Heart left ventricle (tissue), 16 donors: ENCODE measurements at places on chromosomes 3 and 15. TPM values are rescaled to one million over a fixed set of nuclear protein-coding genes. Genes with fewer than 3 reads are reported as not detected.

GRCh38 chr15:85759376-85759775 is 35.3 kb downstream of the KLHL25 start:
- DNase-seq, result peak; percentile 83

- DNase-seq, result no peak
Observed at GRCh38 chr3:13420831-13421765, 976 bp upstream of the NUP210 start.

- DNase-seq, result no peak
Observed at GRCh38 chr3:105821433-105821832, 47.4 kb downstream of the CBLB start.

DNA sequence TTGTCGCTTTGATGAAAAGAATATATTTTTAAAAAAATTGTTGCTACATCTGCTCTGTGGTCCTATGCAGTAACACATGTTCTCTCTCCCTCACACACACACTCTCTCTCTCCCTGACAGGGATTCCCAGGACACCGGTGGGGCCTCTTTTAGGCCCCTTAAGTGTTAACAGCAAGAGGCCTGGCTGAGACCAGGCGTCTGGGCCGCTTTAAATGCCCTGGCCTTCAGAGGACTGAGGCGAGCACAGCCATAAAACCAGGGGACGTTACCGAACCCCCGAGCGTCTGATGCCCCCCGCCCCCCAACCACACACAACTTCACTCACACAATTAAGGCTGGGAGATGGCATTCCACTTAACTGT is 1.7 kb downstream of the BNC1 start:
- DNase-seq, result no peak

DNA sequence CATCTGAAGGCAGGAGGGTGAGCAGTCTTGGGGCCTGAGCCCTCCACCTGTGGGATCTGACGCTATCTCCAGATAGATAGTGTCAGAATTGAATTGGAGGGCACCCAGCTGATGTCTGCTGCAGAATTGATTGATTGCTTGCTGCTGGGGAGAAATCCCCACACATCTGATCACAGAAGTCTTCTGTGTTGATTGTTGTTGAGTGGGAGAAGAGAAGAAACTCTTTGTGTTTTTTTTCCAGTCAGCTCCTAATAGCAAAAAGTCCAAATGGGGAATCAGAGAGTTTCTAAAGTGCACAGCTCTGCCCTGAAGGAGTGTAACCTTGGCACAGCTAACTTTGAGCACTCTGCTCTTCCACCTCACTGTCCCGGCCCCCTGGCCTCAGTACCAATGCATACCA is 66.1 kb downstream of the RAB11A start:
- no peak for DNase-seq

- no peak for DNase-seq
Observed at GRCh38 chr3:109825971-109826810, 488.8 kb upstream of the DPPA4 start.

GRCh38 chr3:132343018-132343612 is 25.9 kb downstream of the ACP3 start:
- peak; percentile 28 for DNase-seq

DNA sequence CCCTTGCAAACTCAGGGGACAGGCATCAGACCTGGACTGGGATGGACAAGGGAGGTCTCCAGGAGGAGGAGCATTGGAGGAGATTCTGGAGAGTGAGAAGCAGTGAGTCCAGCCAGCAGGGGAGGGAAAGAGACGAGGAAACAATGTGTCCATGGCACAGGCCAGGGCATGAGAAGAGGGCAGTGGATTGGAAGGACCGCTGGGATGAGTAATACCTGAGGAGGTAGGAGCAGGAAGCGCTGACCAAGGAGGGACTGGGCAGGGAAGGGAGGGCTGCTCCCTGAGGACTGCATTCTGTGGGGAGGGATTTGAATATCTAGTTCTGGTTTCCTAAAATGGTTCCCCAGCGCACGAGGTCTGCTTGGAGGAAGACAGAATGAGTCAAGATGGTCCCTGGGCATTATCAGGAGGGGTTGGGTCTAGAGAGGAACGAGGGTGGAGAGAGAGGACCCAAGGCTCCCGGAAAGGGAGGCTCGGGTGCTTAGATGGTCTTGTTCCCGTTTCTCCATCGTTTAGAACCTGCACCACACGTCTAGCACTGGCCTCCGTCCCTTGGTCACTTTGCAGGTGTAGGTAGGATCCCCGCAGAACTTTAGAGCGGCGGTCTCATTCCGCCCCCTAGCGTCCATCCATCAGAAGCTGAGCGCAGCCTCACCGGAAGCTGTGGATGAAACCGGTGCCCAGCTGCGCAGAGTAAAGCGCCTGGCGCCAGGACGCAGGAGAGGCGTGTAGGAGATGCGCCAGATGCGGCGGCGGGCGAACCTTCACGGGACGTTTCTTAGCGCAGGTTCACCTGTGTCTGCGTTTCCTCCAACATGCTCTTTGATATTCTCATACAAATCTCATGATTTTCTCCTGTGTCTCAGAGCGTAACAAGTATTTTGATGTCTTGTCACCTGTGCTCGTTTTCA is 190.7 kb upstream of the NDN start:
- peak; percentile 34 for DNase-seq

DNA sequence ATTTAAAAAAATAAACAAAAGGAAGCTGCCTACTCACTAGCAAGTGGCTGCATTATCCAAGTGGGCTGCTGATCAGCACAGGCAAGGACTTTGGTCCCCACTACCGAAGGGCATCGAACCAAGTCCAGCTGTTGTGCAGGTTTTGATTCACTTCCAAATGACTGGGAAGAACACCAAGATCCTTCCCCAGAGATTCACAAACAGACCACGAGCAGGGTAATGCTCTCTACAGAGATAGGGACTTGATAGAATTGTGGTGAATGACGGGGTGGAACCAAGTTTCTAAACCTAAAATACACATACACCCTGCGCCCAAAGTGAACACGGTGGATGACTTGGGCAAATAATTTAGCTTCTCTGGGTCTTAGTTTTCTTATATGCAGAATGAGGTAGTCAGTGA is 203.7 kb upstream of the ICE2 start:
- DNase-seq, result no peak

DNA sequence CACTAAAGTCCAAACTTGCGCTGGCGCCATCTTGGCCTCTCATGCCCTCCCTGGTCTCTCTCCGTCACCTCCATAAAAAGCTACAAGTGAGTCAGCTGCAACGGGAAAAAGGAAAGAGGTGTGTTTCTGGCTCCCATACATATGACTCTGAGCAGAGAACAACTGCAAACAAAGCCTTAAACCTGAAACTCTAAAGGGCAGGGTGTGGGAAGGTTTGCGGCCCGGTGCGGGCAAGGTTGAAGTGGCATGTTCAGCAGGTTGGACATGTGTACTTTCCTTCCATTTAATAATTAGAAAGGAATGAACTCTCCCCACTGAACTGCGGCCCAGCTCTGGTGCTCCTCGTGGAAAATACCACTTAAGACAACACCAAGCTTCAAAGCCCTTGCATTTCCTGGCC is 59.0 kb upstream of the PPARG start:
- DNase-seq, result no peak

DNA sequence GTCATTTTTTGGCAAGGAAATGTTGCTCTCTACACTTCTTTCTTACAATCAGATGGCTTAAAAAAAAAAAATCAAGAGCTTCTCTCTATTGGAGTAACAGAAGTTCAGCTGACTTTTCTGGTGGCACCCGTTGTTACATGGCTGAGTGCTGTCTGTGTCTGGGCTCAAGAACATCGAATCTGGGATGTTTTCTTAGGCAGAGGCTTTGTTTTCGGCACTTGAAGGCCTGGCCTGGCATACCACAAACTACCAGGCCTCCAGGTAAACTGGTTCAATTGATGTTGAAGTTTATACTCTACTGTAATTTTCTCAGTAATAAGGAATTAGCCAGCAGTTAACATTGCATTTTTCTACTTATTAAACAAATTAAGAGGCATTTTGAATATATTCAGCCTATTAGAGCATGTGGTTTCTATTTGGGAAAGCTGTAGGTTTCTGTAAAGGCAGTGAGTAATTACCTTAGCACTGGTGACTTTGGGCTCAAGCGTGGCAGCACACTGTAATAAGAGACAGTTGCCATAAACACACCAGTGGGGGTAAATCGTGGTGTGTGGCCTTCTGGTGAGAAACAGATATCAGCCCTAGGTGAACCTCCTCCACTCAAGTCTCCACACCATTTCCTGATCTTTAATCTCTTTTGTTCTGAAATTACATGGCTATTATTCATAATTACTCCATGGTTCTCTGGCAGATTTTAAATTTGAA is 544.7 kb downstream of the MECOM start:
- DNase-seq, result no peak

DNA sequence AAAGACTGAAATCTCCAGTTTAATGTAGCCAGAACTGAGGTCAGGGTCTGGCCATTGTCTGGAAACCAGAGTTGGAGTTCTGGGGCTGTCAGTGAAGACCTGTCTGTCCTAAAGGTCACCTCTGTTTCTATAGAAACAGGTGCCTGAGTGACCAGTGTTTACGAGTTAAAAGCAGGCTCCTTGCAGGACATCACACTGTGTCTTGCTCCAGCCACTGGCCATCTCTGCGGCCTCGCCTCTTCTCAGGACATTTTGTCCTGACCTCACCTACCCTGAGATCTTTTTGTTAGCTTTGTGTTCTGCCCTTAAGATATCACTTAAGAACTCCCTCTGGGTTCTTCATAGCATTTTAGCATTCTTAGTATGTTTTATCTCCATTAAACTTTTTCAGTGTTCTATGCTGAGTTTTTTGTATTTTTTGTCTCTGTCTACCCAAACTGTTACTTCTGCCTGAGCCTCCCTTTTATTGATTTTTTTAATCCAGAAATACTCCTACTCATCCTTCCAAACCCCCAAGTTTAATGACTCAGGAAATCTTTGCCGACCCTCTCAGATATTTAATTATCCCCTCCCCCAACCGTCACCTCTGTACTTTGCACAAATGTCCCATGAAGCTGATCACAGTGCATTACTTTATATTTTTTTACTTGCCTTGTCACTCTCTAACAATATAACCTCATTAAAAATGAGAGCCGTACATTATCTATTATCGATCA is 223.7 kb downstream of the THSD4 start:
- no peak for DNase-seq

GRCh38 chr15:82699726-82700125 is 9.9 kb downstream of the AP3B2 start:
- DNase-seq, result no peak

- DNase-seq, result peak; percentile 69
Observed at GRCh38 chr3:193016437-193016901, 98.8 kb upstream of the MB21D2 start.

DNA sequence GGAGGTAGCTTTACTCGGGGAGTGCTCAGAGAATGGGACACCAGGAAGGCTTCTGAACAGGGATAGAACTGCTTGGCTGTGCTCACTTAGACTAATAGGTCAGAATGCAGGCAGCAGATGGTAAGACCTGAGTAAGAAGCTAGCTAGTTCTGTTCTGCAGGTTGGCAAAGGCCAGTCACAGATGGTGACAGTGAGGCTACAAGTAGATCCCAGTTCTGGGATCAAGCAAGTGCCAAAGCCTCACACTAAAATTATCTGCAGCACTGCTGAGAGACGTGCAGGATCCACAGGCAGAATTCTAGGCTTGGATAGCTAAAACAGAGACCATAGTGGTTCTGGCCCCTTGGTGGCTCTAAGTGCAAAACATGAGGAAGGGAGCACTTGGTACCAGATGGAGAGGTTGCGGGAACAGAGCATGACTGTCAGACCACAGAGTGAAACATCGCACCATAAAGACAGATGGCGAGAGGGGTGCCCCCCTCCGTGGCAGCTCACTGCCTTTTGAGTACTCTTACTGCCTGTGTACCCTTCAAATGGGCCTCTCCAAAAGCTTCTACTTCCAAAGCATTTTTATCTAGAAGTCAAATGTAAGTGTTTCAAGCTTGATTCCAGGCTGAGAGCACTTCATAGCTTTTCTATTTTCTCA is 3.6 kb upstream of the GLCE start:
- no peak for DNase-seq

DNA sequence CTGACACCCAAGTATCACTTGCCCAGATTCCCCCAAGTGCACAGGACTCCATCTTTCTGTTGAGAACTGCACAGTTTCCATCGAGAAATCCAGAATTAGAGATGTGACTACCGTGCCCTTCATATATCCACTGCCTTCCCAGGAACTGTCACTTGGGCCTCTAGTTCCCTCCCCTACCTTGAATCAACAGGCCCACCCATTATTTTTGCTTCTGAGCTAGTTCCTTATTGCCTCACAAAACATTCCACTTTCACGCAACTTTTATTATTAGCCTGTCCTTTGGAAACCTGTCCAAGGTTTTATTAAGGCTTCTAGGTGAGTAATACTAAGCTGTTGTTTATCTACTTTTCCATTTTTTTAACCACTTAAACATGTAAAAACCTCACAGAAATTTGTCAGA is 17.1 kb upstream of the SLC30A4 start:
- DNase-seq, result no peak

DNA sequence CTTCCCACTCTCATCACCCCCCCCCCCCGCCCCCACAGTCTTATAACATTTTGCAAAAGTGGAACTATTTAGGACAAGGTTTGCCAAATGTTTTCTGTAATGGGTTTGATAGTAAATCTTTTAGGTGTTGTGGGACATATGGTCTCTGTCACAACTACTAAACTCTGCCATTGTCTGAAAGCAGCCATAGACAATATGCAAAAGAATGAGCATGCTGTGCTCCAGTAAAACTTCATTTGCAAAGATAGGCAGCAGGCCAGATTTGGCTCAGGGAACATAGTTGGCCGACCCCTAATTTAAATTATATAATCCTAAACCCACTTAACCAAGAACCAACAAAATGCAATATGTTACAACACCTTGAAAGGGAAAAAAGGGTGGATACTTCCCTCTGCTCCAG is 46.4 kb downstream of the TIPARP start:
- DNase-seq, result no peak

- no peak for DNase-seq
Observed at GRCh38 chr15:29403772-29404171, 134.2 kb upstream of the NSMCE3 start.

DNA sequence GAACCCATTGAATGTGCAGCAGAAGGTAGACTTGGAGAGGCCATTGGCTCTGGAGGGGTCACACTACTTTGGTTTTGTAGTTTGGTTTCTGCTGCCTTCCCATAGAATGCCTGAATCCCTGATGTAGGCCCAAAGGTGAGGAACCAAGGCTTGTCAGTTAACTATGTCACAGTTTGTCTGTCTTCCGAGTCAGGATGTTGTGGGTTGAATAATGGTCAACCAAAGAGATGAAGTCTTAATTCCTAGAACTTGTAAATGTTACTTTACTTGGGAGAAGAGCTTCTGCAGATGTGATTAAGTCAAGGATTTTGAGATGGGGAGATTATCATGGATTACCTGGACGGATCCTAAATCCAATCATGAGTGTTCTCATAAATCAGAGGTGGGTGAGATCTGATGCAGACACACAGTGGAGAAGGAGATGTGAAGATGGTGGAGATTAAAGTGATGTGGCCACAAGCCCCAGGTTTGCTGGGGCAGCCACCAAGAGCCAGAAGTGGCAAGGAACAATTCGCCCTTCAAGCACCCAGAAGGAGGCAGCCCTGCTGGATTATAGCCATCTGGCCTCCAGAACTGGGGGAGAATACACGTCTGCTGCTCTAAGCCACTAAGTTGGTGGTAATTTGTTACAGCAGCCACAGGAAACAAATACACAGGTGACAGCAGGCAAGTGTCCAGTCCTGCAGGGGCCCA is 2.3 kb upstream of the CCR8 start:
- DNase-seq, result no peak

The CD276 gene
- 85.4 TPM for polyA plus RNA-seq

The PGBD4 gene
- polyA plus RNA-seq, result 0.86 TPM

The PTPN23 gene
- 17.4 TPM for polyA plus RNA-seq

The RABL3 gene
- polyA plus RNA-seq, result 3.1 TPM

The SLC24A5 gene
- polyA plus RNA-seq, result not detected

The HRG gene
- 0.04 TPM for polyA plus RNA-seq

The ZIC1 gene
- polyA plus RNA-seq, result not detected

The XCR1 gene
- 0.03 TPM for polyA plus RNA-seq

The ISLR gene
- polyA plus RNA-seq, result 9.1 TPM

The GOLGA6A gene
- not detected for polyA plus RNA-seq

The MRPL46 gene
- polyA plus RNA-seq, result 92.8 TPM

The RBPMS2 gene
- 238 TPM for polyA plus RNA-seq
